M059J (cell line): ENCODE measurements at places on chromosomes 2 and 18. TPM values are rescaled to one million over a fixed set of nuclear protein-coding genes. Genes with fewer than 3 reads are reported as not detected.

Gene ERMN
- 0.12 and 0.17 TPM in 2 replicates for total RNA-seq

Gene UGT1A10
- total RNA-seq = not detected in 2 replicates

DNA sequence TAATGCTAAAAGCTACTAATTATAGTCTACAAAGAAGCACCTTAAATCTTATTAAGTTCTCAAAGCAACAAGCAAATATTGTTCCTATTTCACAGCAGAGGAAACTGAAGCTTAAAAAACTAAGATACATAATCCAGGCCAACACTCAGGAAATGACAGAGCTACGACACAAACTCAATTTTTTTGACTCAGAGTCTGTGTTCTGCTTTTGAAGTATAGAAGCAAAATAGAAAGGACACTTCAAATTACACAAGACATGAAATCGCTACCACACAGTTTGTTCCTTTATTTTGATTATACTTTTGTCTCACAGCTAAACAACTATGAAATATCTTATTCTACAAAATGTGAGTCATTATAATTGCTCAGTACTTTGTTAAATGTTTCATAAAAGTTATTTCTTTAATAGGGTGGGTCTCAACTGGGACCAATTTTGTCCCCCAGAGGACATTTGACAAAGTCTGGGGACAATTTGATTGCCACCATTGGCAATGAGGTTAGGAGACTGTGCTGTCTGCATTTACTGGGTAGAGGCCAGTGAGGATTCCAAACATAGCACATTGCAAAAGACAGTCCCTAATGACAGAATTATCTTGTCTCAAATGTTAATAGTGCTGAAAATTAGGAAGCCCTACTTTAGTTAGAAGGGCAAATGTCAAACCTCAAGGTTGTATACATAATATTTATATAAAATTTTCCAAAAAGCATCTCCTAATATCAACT lies 101.5 kb upstream of the GRB14 start:
- no peak for DNase-seq

Gene LRRTM4
- 0.07 TPM in 1 of 2 replicates, not detected in the other for total RNA-seq

DNA sequence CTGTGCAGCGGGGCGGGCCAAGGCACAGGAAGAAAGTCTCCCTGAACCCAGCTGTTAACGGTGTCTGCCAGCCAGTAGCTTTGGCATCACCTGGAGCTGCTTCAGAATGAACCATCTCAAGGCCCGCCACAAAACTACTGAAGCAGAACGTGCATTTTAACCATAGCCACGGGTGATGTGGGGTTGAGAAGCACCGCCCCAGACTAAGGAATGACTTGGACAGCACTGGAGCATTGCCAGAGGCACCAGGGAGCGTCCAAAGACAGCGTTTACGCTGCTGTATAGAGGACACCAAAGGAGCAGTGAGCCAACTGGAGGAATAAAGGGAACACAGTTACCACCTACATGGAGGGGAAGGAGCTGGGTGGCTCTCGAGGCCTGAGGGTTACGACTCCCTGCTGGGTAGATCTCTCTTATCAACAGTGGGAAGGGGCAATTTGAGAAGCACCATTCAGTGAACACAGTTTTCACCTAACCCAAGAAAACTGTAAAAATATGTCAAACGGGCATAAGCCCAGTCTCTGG lies 28.4 kb upstream of the LONRF2 start:
- peak; percentile 34 for DNase-seq

- peak; percentile 39 for DNase-seq
These were observed at the start of gene ZNF804A for GRCh38 chr2:184598316-184599053. ZNF804A (plus strand) TSS chr2:184598529; CDS start chr2:184598960, 431 bp downstream.

DNA sequence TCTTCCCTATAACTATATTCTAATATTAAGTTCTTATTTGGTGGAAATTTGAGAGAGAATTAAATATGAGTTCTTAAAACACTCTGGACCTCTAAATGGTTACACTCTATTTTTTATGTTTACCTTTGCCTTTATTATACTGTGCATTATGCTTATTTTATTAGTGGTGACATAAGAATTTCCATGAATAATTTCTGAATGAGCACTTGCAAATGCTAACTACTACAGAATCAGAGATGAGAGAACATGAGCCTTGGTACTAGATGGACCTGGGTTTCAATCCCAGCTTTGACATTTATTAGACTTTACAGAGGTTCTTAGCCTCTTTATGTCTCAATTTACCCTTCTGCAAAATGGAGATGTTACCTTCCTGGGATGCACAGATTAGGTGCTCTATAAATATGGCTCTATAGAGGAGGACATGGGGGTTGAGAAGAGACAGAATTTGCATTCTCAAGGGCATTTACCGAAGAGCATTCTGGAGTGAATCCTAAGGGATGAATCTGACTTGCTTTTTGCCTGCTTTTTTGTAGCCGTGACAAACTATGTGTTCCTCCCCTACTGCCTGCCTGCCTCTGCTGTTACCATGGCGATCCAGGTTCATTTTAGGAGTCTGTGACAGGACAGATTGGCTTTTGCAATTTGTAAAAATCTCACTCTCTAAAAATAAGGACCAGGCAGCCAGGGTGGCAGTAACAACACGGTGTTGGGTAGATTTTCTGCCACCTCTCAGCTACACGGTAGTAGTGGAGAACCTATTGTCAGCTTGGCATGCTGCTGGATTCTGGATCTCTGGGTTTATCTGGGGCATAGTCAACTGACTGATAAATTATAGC lies 20.7 kb upstream of the CNRIP1 start:
- DNase-seq = no peak

Gene ASB18
- total RNA-seq = 0.30 TPM in 1 of 2 replicates, not detected in the other

DNA sequence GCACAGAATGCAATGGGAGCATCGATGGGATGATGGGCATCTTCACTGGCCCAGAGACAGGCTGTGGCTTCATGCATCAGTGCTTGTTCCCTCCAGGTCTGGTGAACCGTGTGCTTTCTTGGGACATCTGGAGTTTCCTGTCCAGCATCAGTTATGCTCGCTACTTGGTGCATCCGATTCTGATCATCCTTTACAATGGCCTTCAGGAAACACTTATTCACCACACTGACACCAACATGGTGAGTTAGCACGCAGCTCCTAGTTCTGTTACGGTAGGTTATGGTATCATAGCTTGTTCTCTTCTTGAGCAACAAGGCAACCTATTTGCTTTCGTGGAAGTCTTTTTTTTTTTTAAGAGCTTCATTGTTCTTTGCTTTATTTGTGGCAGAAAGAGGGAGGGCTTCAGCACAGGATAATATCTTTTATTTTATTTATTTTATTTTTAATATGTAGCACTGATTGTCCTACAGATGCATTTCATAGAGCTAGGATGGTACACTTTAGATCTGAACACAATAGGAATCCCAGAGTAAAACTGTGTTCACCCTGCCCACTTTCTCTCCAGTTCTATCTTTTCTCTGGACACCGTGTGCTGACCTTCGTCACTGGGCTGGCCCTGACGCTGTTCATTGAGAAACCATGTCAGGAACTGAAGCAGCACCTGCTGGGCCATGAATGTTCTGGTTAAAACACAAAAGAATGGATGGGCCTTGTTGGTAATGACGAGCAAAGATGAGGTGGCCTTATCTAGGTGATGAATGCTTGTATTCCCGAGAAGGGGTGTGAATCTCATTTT lies 71.2 kb upstream of the SEC11C start:
- DNase-seq = no peak

DNA sequence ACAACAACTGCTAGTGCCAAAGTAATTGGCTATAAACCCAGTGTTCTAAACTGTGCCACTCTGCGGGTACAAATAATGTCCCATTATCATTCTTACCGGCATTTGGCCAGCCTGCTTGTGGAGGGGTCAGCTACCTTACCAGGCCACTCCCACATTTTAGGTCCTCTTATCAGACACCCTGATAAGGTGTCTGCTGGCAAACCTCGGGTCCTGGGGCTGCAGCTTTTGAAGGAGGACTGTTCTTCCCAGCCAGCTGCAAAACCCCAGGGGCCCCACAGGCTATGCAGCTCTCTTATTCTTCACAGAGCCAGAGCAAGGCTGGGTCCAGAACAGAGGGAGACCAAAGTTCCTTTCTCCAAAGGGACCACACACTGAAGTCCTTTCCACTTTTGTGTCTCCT lies 258.0 kb upstream of the REV1 start:
- DNase-seq = no peak

DNA sequence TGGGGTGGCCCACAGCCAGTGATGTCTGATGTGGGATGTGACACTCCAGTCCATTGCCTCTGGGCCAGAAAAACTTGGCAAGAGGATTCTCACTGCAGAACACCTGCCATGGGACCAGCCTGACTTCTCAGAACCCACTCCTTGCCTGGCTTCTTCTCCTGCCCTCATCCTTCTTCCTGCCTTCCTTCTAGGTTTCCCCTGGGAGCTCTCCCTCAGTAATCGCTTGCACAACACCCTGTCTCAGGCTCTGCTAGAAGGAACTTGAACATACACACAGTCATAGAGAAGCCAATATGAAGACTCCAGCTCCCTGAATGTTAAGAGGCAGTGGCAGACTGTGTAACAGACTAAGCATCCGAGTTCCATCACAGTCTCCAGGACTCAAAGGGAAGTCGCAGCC lies 4.3 kb upstream of the COL6A3 start:
- no peak for DNase-seq

Gene TMEM37
- not detected in 2 replicates for total RNA-seq

- no peak for DNase-seq
These were observed 64.9 kb downstream of the EVA1A start for GRCh38 chr2:75495862-75496261.

Gene RAD51AP2
- not detected in 2 replicates for total RNA-seq

Gene LYPD6
- total RNA-seq = 6.9 and 11.3 TPM in 2 replicates

Gene SERPINB13
- not detected in 2 replicates for total RNA-seq

Gene PAX3
- total RNA-seq = 11.2 and 14.6 TPM in 2 replicates

DNA sequence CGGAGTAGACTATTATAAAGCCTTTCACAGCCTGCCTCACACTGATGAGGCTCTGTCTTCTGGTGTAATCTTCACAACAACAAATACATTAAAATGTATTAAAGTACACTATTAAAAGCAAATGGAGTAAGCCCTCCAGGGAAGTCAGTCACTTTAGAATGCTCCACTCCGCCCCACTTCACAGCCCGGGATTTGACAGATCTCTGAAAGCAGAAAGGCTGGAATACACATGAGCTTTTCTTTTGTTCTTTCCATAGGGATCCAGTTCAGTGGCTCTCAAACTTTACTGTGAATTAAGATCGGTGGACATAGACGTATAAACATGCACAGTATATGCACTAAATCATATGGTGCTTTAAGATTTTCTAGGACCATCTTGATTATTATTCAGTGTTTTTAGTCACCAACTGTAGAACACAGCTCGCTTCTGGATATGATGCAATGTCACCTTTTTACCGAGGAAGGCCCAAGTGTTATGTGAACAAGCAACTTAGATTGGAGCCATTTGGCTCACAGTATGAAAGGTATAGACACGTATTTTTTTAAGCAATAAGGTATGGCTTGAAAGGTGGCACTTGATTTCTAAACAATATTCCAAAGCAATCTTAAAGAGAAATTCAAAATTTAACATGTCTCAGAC lies 151.1 kb downstream of the PRKCE start:
- no peak for DNase-seq

DNA sequence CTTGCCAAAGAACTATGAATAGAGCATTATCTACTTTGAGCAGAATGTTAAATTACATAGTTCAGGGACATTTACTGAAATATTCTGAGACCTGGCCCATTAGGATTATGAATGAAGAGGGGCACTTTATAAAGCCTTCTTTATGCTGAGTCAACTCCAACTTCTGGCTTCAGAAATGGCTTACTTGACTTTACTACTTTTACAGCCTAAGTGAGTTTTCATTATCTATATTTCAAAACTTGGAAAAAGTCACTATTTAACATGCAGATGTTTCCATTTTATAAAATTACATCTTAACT lies 37.7 kb downstream of the SESTD1 start:
- no peak for DNase-seq

Gene PARD3B
- total RNA-seq = 0.86 and 1.6 TPM in 2 replicates

GRCh38 chr2:27377618-27378095 lies 2.9 kb downstream of the ZNF513 start:
- DNase-seq = no peak

Gene MAP3K20
- 11.9 and 23.1 TPM in 2 replicates for total RNA-seq

DNA sequence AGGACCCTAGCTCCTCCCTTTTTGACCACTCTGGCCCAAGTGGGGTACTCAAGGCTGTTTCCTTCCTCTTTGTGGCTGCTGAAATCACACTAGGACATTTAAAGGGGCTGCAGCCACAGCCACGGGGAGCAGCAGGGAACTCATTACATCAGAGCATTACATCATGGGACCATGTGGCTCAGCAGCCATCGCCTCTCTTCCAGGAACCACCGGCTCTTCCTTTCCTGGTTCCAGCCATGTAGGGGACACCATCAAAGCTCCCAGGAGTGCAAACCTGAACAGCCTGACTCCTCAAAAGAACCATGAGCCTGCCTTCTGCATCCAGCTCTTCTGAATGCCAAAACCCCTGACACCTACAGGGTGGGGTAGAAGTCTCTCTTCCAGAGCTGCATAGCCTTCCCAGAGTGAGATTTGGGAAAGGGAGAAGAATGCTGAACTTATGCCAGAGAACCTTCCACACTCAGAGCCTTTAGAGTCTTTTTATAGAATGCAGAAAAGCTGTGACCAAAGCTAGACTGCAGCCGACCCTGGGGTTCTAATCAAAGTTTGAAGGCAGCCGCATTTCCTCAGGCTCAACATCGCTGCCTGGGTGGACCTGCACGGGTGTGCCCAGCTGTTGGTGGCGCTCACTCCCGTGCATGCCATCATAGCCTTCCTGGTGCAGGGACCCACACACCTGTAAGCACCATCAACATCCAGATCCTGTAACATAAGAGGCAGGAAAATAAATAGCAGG lies 121.7 kb downstream of the KLHL29 start:
- no peak for DNase-seq

DNA sequence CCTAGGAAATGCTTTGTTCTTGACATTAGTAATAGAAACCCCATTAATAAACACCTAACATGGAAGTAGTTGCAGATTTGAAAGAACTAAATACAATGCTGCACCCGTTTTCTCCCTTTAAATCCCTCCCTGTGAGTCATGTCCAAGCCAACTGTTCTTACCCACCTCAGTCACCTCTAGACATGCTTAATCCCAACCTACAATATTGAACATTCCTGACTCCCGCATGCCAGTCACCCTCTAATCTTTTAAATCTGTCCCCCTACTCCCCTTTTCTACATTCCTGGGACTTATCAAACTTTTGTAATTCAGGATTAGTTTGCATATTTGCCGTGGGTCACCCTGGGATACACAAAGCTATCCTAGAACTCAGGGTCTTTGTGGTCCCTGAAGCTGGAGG lies 374.6 kb downstream of the IRS1 start:
- DNase-seq = peak; percentile 46
